ENCODE measurements at places on chromosomes 7 and 10.

DNA sequence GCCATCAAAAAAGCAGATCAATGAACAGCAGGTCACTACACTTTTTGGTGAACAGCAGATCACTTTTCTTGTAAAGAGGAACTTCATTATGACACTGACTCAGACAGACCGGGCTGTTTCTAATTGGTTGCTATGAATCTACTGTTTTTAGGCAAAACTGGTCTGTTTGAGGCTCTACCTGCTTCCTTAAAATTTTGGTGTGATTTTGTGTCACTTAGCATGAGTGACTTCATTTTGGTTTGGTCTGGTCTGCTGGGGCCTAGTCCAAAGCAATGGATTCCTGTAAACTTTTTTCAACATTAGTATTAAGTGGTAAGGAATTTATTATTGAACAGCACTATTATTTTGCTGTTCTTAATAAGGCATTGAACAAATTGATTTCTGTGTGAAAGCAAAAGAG lies 41.8 kb upstream of the C10orf71 start:
- DNase-seq, result no peak

DNA sequence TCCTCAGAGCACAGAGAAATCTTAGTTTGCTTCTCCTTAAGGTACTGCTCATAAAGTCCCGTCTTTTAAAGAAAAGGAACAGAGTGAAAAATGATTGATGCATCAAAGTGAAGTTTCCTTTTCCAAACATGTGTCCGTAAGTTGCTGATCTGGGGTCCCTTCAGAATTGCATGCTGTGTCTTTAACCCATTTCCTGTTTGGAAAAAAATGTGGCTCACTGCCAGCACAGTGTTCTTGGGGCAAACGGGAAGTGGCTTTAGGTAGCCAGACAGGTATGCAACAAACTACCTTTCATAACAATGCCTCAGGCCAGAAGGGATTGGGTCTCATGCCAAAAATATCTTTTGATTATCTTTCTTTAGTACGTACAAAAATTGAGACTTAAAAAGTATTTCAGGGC lies 50.9 kb downstream of the TFAM start:
- no peak for DNase-seq

DNA sequence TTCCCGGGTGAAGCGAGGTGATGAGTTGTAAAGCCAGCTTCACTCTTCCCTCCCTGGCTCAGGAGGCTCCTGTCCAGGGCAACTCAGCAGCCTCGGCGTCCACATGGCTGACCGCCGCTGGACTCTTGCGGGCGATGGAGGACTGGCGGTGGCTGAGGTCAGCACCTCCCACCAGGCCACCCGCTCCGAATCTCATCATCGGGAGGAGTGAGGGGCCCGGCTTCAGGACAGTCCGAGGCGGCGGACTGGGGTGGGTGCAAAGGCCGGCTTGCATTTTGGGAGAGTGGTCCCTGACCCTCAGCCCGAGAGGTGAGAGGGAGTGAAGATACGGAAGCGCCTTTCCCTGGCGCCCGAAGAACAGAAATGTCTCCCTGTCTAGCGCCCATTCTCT lies 759 bp downstream of the DNAJB12 start:
- DNase-seq, result no peak

- DNase-seq, result no peak
Observed at GRCh38 chr7:140564643-140565042, 76.0 kb downstream of the DENND2A start.

- DNase-seq, result no peak
Observed at GRCh38 chr10:125700355-125700911, 17.5 kb upstream of the TEX36 start.

DNA sequence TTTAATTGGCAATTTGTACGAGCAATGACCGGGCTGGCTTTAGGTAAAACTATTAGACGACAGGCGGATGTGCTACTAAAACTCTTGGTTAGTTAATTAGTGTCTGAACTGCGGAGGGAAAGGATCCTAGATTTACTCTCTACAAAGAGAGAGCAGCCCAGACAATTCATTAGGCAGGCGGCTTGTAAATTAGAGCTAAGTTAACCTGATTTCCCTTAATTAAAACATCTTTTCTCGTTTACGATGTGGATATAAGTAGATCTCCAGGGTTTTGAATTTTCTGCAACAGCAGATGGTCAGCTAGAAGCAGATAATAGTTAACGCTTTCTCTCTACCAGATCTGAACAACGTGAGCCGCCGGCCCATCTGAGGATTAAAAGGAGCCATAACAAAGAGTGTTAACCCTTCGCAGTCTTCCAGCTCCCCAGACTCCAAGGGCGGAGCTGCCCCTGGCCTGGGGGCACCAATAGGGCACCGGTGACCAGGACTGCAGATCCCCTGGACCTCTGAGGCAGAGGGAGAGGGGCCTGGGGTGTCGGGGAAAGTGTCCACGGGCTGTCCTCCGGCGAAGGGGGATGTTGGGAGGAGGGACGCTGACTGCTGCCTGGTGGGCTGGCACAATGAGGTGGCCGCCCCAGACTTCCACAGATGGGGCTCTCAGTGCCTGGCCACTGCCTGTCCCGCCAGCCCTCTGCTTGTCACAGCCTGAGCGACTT lies 6.3 kb upstream of the UNCX start:
- no peak for DNase-seq

- no peak for DNase-seq
Observed at GRCh38 chr10:66941491-66941890, 15.7 kb downstream of the LRRTM3 start.

DNA sequence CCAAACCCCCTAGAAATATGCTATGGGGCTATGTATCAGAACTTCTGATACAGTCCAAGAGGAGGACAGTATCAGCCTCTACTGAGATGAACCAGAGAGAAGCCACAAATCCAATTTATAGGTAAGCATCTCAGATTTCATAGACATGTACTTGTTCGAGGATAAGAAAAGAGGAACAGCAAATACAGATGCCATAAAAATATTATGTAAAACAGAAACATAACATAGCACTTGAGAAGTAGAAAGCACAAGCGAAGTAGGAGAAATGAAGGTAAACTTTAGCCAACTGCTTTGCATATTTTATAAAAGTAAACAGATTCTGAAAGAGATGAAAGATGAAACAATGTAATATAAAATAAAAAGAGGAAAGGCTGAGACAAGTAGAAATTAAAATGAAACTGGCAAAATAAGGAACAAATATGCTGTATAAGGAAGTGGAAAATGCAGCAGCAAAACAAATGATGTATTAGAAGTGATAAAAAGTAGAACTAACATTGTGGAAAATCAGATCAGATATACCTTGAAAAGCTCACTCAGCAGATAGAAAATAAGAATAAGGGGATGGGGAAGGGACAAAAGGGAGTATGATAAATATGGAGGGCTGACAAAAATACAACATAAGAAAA lies 135.1 kb downstream of the SKAP2 start:
- DNase-seq, result no peak

- DNase-seq, result no peak
Observed at GRCh38 chr7:147775516-147776284, 814.9 kb upstream of the C7orf33 start.

DNA sequence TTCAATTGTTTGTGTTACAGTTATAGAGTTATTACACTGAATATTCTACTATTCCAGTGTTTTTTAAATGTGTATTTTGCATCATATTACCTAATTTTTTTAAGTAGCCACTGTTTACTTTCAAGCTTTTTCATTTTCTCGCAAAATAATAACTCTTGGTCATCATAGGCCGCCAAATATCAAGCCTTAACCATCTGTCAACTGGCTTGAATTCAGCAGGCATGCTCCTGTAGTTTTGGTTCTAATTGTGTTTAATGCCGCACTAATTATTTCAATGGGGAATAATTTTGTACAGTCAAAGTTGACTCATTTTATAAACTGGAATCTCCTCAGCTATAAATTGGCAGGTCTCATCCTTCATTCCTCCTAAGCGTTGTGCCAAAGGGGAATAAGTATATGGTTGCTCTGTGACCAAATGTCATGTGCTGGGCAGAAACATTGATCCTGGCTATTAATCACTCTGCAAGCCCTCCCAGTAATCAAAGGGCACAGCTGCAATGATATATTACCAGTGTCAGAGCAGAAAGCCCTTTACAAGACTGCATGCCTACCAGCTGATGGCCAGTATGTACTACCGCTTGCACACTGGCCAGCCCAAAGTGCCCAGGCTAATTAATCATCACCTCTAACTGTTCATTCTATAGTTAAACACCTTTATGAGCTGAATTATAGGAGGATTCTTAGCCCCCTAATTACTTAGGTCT lies 74.8 kb downstream of the SKAP2 start:
- DNase-seq, result no peak

DNA sequence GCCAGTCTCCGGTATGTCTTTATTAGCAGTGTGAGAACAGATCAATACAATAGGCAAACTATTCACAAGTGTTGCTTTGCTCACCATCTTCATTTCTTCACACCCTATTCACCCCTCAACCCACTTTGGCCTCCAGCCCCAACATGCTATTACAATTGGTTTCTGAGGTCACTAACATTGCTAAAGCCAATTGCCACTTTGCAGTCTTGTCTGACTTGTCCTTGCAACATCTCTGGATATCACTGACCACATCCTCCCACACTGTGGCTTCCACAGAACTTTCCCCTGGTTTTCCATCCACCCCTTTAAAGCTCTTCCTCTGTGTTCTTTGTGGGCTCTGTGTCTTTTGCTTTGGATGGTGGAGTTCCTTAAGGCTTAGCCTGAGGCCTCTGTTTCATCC lies 5.2 kb upstream of the APBB1IP start:
- DNase-seq, result no peak

DNA sequence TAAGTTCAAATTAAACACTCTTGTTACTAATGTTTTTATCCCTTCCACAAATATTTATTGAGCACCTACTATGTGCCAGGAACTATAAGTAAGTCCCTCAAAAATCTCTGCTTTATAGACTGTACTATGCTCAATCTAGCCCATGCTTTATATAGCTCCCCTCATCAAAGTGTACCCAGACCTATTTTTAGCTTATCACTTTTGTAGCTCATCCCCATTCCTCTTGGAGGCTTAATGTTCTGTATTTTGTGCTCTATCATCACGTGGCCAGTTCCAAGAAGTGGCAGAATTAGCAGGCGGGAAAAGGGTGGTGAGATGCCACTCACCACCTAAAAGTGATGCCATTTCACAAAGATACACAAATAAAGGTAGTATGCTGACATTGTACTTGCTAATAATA lies 138.1 kb upstream of the BET1 start:
- no peak for DNase-seq

DNA sequence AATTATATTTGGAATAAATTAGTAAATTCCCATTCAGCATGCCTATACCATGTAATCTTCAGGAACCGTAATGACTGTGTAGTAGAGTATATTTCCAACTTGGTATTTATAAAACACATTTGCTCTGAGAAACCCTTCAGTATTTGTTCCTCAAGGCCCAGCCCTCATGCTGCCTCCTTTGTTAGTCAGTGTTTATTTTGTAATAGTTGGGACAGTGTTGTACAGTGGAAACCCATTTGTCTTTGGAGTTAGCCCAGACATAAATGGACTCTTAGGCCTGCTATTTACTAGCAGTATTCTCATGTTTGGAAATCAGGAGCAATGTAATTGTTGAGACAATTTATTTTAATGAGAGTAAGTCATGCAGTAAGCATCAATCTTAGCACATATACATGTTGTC lies 686.9 kb downstream of the AUTS2 start:
- no peak for DNase-seq

GRCh38 chr7:92064438-92065029 lies 69.7 kb downstream of the CYP51A1 start:
- DNase-seq, result no peak

GRCh38 chr7:83532219-83532618 lies 116.7 kb downstream of the SEMA3E start:
- no peak for DNase-seq

GRCh38 chr10:60666221-60666620 lies 112.1 kb upstream of the CDK1 start:
- no peak for DNase-seq

- DNase-seq, result no peak
Observed at GRCh38 chr10:121627876-121628581, 29.8 kb upstream of the FGFR2 start.

GRCh38 chr10:101114646-101115045 lies 16.5 kb upstream of the TLX1 start:
- DNase-seq, result no peak

GRCh38 chr10:70675496-70676161 lies 3.3 kb downstream of the ADAMTS14 start:
- no peak for DNase-seq

GRCh38 chr7:38824948-38825347 lies 84.0 kb downstream of the VPS41 start:
- DNase-seq, result no peak

GRCh38 chr7:121871188-121871587 lies 1.8 kb upstream of the PTPRZ1 start:
- DNase-seq, result no peak

DNA sequence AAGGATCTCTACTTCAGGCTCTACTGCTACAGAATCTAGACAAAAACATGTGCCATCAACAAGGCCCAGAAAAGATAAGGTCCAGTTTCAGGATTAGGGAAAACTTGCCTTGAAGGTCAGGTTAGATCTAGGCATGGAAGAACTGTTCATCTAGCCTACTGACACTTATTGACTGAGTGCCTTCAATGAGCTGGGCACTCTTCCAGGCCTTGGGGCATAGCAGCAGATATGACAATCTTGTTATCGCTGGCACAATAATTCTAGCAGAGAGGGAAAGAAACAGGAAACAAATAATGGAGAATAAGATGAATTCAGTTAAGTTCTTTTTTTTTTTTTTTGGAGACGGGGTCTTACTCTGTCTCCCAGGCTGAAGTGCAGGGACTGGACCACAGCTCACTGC lies 71.6 kb downstream of the ADCYAP1R1 start:
- DNase-seq, result no peak

DNA sequence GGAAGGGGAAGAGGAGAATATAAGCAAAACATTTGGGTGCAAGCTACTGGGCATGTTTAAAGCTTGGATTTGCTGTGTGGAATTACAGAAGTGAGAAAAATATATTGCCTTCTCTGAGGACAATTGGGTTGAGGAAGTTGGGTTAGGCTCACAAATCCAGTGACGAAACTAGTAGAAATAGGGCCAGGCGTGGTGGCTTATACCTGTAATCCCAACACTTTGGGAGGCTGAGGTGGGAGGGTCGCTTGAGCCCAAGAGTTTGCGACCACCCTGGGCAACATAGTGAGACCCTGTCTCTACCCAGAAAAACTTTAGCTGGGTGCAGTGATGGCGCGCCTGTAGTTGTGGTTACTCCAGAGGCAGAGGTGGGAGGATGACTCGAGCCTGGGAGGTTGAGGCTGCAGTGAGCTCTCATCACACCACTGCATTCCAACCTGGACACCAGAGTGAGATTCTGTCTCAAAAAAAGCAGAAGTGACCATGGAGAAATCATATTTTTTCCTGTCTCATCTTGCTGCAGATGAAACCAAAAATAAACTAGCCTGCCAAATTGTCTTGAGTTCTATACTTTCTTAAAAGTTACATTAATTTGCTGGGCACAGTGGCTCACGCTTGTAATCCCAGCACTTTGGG lies 22.4 kb downstream of the NRBF2 start:
- DNase-seq, result no peak

Measured in activated T-cell treated with anti-CD3 and anti-CD28 coated beads for 4 hours (primary cell).